Fibroblast of lung (primary cell): ENCODE measurements at places on chromosomes 12 and 14.

DNA sequence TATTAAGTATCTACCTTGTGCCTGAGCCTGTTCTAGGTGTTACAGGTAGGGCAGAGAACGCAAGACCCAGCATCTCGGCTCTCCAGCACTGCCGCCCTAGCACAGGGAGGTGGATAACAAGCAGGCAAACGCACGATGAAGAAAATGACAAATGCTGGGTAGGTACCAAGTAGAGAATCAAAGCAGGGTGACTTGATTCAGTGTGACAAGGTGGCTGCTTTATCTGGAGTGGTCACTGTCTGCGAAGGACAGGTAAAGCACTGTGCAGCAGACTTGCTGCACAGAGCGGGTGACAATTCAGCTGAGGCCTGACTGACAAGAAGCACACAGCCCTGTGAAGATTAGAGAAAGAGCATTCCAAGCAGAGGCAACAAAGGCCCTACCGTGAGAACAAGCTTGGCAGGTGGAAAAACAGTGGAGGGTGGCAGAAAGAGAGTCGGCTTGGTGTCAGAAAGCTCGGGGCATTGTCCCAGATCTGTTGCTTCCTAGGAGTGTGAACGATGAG, 12.9 kb downstream of the PRKCH start:
- DNase-seq = no peak

- DNase-seq = no peak
Observed at GRCh38 chr12:27616356-27617142, 79.7 kb upstream of the REP15 start.

DNA sequence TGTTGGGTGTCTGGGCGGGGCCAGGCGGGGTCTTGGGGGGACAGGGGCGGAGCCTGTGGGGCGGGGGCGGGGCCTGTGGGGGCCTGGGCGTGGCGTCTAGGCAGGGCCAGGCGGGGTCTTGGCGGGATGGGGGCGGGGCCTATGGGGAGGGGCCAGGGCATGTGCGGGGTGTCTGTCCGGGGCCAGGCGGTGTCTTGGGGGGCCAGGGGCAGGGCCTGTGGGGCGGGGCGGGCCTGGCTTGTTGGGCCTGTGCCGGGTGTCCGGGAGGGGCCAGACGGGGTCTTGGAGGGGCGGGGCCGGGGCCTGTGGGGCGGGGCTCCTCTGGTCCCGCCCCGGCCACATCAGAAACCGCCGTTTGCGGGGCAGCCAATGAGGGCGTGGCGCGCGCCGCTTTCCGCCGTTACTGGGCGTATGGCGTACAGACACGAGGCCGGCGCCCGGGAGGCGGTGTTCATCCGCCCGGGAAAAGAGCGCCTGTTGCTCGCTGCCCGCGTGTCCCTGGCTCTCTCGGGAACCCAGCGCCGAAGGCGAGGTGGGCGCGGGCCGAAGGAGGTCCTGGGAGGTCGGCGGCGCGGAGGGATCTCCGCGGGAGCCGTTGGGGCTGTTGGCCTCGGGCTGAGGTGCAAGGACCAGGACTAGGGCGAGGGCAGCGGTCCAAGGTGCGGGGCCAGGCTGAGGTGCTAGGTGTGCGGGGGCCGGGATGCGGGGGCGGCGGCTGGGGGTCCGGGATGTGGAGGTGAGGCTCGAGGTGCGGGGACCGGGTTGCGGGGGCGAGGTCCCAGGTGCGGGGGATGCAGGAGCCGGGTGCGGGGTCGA, at the start of gene PIWIL1:
PIWIL1 (plus strand) TSS at position 400 of the 816 bp plus-strand sequence. CDS start 4,705 bp downstream, outside the sequence.
- DNase-seq = no peak

GRCh38 chr12:88549929-88550328, 30.3 kb downstream of the KITLG start:
- no peak for DNase-seq

DNA sequence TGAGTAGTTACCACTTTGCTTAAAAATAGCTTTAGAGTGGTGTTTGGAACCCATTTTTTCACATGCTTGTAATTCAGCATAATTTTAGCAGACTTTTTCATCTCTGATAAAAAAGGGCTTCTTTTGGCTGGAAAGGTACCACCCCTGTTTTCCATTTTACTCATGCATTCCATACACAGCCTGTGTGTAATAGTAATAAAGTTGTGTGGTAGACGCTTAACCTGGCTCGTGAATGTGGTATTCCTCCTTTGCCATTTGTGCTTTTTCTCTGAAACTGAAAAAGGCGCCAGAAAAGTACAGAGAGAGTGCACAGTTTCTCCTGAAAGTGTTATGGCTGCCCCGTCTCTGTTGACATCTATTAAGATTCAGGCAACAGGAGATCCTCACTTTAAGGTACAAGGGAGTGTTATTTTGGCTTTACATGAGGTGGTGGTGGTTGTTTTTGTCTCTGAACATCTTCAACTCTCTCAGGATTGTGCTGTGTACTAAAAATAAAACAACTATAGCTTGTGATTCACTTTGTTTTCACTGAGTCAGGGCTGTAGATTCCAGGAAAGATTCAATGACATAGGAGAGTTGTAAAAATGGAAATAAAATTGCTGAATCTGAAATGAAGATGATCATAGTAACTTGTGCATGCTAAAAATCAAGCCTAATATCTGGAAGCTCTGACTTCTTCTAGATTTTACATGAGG, 45.6 kb upstream of the MIS18BP1 start:
- DNase-seq = no peak
